HFFc6 (cell line): ENCODE measurements at places on chromosomes 11 and 22.

GRCh38 chr11:69593851-69594250 lies 47.1 kb upstream of the CCND1 start:
- DNase-seq: no peak

- no peak for DNase-seq
These were observed 81.4 kb upstream of the AKIP1 start for GRCh38 chr11:8829556-8829955.

DNA sequence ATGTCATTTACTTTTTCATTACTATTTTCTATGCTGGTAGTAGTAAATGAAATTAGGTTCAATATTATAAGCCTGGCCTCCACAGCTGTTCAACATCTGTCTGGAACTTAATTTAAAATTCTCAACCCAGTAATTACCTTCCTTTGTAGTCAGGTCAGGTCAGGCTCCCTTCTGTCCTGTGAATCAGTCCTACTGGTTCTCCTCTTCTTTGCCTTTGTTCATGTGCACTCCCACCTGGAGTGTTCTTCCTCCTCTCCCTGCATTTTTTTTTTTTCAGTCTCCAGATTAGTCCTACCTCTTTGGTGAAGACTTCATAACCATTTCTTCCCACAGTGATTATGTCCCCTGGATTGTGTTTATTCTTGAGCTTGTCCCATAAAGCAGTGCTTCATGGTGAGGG lies 67.9 kb downstream of the DKK3 start:
- DNase-seq: no peak

GRCh38 chr22:43346521-43346929 lies 3.4 kb upstream of the SCUBE1 start:
- DNase-seq: no peak

DNA sequence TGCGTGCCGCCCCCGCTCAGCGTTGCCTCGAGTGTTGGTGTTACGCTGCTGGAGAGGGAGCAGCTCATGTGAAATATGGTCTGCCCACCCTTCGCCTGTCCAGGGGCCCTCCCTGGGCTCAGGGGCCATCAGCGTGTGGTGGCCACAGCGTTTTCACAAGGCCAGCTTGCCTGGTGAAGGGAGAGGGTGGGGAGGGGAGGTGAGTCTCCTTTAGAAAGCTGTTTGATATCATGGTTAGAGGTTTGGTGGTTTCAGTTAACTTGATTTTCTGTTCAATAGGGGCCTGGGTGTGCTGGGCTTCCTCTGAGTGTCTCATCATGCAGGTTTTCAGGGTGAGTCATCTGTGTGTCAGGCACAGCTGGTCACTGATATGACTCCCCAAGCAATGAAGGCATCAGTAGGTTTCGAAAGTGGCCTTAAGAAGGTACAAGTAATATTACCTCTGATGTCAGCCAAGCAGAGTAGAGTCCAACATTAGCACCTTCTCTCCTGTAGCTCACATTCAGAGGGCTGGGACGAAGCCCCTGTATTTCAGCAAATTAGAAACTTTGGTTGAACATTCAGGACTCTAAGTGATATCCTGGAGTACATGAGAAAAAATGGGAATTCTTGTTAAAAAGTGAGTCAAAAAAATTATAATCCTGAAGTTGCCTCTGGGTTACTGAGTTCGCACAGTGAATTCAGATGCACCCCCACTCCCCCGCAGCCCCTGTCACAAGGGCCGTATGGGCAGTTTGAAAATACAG lies 172.5 kb downstream of the TBC1D22A start:
- DNase-seq: peak; percentile 83

- DNase-seq: peak; percentile 74
These were observed 1.4 kb downstream of the TMEM80 start for GRCh38 chr11:696955-697491.

DNA sequence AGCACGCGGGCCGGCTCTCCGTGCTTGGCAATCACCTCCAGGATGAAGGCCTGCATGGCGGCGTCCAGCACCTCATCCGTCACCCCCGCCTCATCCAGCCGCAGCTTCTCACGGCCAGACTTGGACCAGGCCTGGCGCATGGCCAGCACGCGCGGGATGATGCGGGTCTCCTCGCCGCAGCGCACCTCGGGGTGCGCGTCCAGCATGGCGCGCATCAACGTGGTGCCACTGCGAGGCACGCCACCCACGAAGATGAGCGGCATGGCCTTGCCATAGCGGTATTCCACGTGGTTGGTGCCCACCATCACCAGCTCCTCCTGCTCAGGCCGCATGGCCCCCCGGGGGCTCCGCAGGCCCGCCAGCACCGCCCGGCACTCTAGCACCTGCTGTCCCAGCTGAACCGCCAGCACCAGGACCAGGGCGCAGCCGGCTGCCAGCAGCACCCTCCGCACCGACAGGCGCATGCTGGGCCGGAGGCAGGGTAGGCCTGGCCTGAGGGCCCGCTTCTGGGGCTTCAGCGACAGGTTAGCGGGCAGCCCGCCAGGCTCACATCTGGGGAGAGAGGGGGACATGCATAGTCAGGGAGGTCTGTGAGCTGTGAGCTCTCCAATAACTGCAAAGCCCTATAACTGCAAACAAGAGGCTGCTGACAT lies 29.0 kb upstream of the TFIP11 start:
- no peak for DNase-seq

DNA sequence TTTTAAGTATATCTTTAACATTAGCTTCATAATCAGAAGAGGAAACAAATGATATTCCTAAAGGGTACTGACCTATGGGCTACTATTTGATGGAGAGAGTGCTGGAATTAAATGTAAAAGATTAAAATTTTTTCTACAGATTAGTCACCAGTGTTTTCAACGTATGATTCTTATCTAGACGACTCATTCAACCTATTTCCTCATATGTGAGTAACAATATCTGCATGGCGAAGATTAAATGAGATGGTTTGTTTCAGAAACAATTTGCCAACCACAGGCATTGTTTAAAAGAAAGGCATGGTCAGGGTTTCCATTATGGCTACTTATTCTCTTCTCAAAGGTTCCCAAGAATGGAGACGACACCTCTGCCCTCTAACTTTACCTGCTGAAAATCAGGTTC lies 20.4 kb downstream of the OR56B4 start:
- DNase-seq: no peak

- no peak for DNase-seq
These were observed 816 bp upstream of the PHRF1 start for GRCh38 chr11:575313-575995.

DNA sequence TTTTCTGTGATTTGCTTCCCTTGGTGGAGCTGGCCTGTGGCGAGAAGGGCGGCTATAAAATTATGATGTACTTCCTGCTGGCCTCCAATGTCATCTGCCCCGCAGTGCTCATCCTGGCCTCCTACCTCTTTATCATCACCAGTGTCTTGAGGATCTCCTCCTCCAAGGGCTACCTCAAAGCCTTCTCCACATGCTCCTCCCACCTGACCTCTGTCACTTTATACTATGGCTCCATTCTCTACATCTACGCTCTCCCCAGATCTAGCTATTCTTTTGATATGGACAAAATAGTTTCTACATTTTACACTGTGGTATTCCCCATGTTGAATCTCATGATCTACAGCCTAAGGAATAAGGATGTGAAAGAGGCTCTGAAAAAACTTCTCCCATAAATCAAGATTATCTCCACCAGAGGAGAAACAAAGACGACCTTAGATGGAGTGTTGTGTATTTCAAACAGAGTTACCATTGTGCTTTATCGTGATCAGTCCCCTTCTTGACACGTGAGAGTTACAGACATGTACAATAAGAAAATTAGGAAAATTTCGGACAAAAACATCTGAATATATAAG lies 2.1 kb downstream of the OR9G1 start:
- DNase-seq: no peak

GRCh38 chr11:117528097-117528721 lies 200.6 kb downstream of the CEP164 start:
- no peak for DNase-seq

GRCh38 chr11:127677660-127678425 lies 677.3 kb upstream of the KIRREL3 start:
- DNase-seq: no peak

GRCh38 chr11:4826425-4826824 lies 5.3 kb downstream of the OR51F2 start:
- DNase-seq: no peak

- no peak for DNase-seq
These were observed 54.5 kb downstream of the BMAL1 start for GRCh38 chr11:13332124-13332523.

DNA sequence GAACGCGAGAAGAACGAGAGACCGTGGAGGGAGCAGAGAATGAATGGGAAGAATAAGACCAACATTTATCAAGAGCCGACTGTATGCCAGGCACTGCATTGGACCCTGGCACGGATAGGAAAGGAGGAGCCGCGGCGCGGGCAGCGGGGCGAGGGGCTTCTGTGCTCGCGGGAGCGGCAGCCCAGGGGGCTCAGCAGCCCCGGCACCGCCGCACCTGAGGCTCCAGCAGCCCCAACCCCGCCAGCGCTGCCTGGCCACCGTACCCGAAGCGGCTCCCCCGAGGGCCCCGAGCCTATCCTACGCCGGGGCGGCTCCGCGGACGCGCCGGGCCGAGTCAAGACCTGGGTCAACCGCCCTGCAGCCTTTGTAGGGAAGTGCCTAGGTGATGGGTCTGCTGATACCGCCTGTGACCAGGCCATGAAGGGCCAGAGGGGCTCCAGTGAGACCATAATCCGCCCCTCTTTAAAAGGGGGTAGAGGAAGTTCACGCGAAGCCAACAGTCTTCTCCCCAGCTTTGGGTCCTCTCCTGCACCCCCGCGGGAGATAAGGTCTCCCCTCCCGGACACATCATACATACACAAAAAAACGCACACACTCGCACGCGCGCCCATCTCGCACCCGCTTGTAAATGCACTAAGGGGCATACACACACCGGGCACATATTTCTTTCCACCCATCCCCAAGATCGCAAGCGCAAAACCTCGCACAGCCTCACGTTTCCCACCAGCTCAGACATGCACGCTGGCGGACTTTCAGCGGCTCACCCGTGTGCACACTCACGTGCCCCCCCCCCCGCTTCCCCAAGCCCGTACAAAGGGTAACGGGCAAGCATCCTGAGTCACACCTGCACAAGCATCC lies 935 bp upstream of the RTN4RL2 start:
- no peak for DNase-seq

- DNase-seq: no peak
These were observed 82.6 kb downstream of the SLC1A2 start for GRCh38 chr11:35336726-35337125.

GRCh38 chr22:27993774-27994350 lies 74.8 kb upstream of the PITPNB start:
- DNase-seq: no peak

DNA sequence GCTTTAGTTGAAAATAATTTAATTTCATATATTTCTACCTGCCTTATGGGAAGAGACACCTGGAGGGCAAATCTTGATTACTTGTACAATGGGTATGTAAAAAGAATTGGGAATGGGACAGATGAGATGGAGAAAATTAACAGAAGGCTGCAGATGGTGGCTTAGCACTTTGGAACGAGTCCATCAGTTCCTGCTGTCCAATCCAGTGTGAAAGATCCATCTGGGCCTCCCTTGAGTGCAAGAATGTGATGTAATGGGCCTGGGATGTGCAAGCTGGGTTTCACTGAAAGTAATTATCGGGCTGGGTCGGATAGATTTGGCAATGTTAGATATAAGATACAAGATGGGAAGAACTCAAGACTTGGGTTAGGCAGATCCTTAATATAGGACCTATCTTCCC lies 42.0 kb downstream of the CECR2 start:
- no peak for DNase-seq

DNA sequence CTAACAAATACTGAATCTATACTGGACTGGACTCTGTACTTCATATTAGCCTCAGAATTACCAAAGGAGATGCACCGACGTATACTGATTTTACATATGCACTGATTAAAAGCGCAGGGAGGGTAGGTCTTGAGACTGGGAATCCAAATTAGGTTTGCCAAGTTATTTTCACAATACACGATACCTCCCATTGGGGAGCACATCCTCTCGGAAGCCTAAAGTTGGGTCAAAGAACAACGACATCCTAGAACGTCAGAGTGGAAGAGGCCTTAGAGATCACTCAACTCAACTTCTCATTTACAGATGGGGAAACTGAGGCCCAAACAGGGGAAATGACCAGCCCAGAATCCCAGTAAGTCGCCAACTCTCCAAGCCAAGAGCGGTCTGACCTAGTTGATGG lies 626 bp downstream of the DNAL4 start:
- DNase-seq: no peak

GRCh38 chr22:42397332-42398249 lies 34.6 kb downstream of the NFAM1 start:
- DNase-seq: no peak

- DNase-seq: no peak
These were observed 25.0 kb upstream of the MYEOV start for GRCh38 chr11:69268911-69269310.

DNA sequence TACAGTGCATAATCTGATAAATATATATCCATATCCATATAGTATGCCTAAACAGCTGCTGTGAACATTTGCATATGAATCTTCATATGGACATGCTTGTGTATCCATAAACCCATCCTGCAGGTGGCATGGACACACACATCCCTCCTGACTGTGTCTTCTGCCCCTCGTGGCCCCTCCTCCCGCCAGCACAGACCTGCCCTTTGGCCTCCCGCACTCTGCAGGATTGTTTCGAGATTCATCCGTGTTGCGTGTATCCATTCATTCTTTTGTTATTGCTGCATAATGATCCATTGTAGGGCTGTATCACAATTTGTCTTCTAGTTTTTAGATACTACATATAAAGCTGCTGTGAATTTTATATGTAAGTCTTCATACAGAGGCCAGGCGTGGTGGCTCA lies 24.0 kb downstream of the ZBED4 start:
- no peak for DNase-seq
